ENCODE measurements at places on chromosomes 12 and 14.
A peak's percentile ranks its signal among the peaks of the same experiment; 100 is the strongest.

- no peak for DNase-seq
Observed at GRCh38 chr12:25501549-25501948, 51.5 kb downstream of the LMNTD1 start.

- DNase-seq = no peak
Observed at GRCh38 chr12:89846473-89847055, 137.9 kb upstream of the ATP2B1 start.

DNA sequence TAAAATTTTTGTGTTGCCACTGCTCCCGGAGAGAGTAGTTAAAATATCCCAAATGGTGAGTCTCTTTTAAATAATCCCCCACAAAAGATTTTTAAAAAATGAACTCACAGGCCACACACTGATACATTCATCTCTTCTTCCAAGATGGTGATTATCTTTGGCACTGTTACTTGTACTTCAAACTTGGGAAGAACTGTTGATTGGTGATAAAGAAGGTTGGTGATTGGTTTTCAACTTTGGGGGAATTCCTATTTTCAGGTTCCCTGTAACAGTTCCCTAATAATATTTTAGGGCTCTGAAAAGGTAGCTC, 6.6 kb downstream of the A2M start:
- no peak for DNase-seq

GRCh38 chr12:92111256-92111655, 34.4 kb downstream of the BTG1 start:
- no peak for DNase-seq

- DNase-seq = no peak
Observed at GRCh38 chr14:105854600-105855245, 328.3 kb downstream of the TMEM121 start.

GRCh38 chr14:79248771-79249170, 962.5 kb downstream of the DIO2 start:
- DNase-seq = no peak

- DNase-seq = no peak
Observed at GRCh38 chr12:66644151-66644550, 34.7 kb downstream of the GRIP1 start.

DNA sequence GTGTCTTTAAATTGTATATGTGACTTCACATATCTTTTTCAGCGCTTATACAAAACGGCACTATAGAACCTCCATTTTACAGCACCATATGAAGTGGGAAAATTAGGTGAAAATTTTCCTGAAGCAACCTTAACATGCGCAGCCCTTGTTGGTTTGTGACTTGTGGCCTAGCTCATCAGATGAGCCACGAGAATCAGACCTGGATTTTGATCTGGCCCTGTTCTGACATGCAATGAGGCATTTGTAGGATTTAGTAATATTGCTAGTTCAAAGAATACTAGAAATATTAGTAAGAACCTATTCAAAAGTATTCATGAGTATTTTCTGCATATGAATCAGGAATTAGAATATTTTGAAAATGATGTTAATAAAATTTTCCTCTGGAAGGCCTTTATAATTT, 2.9 kb downstream of the CDKN1B start:
- DNase-seq = no peak

DNA sequence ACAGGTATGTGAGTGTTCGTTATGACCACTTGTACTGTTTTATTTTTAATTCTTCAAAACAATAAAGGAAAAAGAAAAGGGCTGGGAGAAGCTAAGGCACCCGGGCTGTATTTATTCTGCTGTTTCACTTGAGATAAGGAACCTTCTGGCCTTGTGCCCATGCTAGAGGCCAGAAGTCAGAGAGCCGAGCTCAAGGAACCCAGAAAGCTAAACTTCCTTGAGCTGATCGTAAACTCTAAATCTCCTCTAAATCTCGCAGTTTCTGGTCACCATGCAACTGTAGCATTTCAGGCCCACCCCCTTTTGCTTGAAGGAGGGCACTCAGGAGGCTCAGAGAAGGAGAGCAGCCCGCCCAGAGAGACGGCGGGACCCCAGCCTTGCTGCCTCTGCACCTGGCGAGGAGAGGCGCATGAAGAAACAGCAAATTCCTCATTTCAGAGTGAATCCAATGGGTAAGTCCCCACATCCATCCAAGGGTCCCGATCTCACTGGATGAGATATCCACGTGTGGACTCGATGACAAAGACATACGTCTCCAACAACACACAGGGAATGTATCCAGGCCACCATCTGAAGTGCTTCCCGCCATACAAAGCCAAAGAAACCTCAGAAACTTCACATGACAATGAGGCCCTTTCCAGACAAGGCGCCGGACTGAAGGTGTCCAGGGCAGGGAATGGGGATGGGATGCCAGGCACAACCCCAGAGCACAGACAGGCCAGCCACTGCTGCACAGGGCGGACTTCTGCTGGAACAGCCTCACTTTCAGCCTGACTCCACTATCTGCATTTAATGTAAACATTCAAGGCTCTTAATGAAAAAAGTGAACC, 14.6 kb downstream of the CCDC88C start:
- DNase-seq = no peak

DNA sequence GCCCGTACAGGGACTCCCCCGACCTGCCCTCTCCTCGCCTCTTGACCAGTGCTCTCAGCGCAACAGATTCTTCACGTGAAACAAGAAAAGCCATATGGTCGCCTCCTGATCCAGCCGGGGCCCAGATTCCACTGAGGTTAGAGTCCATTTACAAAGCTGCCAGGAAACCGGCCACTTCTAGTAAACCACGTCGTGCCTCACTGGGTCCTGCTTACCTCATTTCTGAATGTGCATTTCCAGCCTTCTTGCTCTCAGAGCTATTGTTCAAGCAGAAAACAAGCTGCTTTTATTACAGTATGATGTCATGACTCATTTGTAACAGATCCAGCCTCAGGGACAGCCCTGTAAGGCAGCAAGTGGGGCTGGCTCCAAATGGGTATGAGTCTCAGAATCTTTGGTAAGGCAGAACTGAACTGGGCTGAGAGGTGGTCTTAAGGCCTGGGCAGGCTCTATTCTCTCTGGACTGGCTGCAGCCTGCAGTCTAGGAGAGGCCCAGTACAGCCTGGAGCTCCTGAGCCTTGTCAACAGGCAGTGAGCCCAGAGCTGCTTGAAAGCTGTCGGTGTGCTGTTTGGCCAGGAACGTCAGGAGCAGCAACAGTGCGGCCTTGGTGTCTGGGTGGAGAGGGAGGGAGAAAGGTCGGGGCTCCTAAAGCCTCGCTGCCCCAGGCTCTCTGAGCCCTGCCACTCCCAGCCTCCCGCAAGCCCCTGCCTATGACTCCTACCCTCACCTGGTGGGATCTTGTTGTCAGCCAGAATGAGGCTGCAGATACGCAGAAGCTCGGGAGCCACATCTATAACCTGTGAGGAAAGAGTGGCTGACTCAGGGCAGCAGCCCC, 8.3 kb downstream of the REC8 start:
- peak; percentile 49 for DNase-seq

- no peak for DNase-seq
Observed at GRCh38 chr14:102930138-102930752, 7.8 kb downstream of the AMN start.

DNA sequence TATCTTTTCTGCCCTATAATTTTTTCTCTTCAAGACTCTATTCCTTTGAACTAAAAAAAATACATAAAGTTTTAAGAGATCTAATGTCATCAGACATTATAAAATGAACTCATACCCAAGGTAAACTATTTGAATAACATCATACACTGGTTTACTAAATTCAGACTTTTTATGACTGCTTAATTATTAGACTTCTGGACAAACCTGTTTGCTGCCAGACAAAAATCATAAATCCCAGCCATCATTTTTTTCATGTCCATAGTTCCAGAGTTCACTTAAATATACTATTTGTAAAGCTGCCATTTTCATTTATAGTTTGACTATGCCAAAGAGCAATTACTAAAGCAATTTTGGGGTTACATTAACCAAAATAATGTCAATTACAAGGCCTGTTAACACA, 34.0 kb downstream of the USP44 start:
- no peak for DNase-seq

GRCh38 chr12:84397263-84397662, 515.3 kb downstream of the SLC6A15 start:
- DNase-seq = peak; percentile 23

- DNase-seq = no peak
Observed at GRCh38 chr12:29035112-29035511, 114.0 kb upstream of the FAR2 start.

DNA sequence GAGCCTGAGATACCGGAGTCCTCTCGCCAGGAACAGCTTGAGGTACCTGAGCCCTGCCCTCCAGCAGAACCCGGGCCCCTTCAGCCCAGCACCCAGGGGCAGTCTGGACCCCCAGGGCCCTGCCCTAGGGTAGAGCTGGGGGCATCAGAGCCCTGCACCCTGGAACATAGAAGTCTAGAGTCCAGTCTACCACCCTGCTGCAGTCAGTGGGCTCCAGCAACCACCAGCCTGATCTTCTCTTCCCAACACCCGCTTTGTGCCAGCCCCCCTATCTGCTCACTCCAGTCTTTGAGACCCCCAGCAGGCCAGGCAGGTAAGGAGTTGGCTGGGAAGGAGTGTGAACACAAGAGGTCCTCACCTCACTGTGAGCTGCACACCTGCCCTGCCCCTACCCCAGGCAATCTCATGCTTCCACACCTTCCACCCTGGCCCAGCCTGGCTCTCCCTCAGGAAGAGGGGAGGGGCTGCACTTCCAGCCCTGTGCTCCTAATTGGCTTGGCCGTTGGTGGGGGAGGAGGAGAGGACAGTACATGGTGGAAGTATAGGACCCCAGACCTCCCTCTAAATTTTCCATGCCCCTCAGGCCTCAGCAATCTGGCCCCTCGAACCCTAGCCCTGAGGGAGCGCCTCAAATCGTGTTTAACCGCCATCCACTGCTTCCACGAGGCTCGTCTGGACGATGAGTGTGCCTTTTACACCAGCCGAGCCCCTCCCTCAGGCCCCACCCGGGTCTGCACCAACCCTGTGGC, 6.2 kb downstream of the C1QL4 start:
- no peak for DNase-seq

DNA sequence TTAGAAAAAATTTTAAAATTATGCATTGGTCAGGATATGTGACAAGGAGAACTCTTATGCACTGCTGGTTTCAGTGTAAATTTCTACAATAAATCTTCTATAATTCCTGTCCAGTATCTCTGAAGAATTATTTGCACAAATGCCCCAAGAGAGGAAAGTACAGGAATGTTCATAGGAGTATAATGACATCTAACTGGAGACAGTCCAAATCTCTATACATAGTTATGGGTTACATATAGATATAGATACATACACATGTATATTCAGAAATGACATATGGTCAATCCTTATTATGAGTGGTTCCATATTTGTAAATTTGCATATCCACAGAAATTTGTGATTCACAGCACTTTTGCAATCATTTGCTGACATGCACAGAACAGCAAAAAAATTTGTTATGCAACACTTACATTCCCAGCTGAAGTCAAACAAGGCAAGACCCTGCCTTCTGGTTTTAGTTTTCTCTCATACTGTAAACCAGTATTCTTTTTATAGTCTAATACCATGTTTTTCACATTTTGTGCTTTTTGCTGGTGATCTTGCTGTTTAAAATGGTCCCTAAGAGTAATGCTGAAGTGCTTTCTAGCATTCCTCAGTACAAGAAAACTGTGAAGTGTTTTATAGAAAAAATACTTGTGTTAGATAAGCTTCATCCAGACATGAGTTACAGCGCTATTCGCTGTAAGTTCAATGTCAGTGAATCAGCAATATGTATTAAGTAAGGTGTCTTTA, 103.8 kb downstream of the SLC16A7 start:
- peak; percentile 93 for DNase-seq

GRCh38 chr12:40870981-40871380, 178.7 kb downstream of the CNTN1 start:
- no peak for DNase-seq

DNA sequence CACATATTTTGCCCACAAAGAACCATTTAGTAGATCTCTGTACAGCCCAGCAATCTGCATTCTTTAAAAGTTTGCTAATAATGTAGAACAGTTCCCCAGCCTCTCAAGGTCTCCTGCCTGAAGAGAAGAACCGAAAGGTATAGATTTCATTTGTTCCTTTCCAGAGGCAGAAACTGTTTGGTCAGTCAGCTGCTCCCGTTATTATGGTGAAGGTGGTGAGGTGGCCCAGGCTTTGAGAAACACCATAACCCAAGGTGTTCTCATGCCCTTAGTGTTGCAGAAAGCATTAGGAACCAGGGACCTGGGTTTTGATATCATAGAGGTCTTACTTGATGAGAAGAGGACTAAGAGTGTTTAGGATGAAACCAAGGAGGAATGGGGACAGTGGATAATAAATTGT, 65.3 kb downstream of the SUSD6 start:
- no peak for DNase-seq

- DNase-seq = no peak
Observed at GRCh38 chr12:104622928-104623327, 166.2 kb downstream of the CHST11 start.

GRCh38 chr12:124620606-124621295, 53.3 kb upstream of the NCOR2 start:
- no peak for DNase-seq

DNA sequence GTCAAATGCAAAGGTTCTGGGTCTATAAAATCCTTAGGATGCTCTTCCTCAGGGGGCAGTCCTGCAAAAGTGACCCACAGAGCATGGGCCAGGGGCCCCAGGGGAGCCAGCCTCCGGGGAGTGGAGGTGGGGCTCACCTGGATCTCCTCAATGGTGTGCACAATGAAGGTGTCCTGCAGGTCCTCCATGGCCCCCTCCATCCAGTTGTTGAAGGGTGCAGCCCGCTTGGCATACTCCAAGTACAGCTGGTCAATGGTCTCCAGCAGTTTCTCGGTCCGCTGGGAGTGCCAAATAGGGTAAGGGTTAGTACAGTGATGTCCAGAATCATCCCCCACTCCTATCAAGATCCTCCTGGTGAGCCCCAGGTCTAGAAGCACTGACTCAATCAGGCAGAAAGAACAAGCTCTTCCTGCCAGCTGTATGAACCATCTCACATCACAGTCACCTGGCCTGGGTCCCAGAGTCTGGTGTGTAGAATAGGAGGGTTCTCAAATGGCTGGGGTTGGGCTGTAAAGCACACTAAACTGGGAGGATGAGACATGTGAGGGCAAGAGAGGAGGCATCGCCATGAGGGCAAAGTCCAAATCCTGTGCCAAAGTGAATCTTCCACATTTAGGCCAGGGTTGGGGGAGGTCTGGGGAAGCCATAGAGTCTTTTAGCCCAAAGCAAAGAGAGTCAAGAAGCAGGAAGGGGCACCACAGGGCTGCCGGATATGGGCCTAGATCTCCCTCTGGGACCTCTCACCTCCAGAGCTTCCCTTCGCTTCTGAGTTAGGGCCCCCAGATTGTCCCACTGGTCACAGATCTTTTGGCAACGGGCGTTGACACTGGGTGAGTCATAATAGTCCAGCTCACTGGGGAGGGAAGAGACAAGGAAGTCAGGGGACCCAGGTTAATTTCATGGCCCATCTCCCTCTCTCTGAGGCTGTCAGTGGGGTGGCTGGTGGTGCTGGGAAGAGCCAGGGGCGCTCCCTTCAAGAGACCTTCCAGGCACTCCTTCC, 91.5 kb upstream of the ZFP36L1 start:
- peak; percentile 88 for DNase-seq

- DNase-seq = no peak
Observed at GRCh38 chr12:15256761-15257160, 35.5 kb upstream of the RERG start.

- DNase-seq = no peak
Observed at GRCh38 chr14:49134940-49135339, 451.2 kb downstream of the RPS29 start.

GRCh38 chr12:58099476-58099875, 158.1 kb downstream of the ATP23 start:
- no peak for DNase-seq
